Stimulated activated CD4-positive, alpha-beta T cell treated with anti-CD3 and anti-CD28 coated beads, Interleukin-15, amount 100 ng/mL, for 48 hours (primary cell): ENCODE measurements at places on chromosomes 11 and 22.

- DNase-seq: no peak
Measured at GRCh38 chr11:76327202-76327601, 53.7 kb downstream of the THAP12 start.

DNA sequence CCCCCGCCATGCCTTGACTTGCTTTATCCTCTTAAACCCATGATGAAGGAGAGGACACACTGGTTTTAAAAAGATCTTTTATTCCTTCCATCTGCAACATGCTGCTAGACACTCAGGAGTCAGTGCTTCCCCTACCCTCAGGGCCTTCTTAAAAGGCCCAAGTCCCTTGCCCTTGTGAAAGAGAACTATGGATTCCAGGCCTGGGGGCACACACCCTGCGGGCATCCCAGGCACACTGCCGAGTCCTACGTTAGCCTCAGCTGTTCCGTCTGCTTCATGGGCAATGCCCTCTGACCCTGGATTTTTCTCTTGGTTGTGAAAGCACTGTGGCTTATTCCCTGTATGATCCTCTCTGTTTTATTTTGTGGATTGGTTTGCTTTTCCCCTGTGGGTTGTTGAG is 35.1 kb upstream of the RAB1B start:
- DNase-seq: no peak

DNA sequence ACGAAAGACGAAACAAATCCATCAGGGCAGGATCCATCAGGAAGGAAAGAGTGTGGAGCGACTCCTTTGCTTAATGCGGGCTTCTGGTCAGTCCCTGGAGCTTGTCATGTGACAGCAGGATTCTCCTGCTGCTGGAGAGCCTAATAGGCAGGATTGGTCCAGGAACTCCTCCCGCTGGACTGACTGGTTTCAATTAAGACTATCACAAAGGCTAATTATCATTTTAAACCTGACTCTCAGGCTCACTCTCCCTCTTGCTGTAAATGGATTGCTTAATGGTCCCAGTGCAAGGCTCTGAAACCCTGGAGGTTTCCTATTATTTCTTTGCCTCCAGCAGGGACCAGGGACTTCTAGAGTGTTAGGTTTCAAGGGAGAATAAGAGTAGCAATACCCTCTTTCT is 493.8 kb downstream of the NTM start:
- DNase-seq: no peak

DNA sequence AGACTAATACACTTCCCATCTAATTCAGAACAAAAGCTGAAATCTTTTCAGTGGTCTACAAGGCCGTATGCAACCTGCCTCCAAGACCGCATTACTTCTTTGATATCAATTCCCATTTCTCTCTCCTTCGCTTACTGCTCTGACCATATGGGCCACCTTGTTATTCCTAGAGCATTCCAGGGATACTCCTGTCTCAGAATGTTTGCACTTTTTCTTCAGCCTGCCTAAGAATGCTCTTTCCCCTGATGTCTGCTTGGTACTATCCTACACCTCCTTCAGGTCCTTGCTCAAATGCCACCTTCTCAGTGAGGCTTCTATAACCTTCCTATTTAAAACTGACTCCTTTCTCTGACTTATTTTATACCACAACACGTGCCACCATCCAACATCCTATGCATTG is 71.2 kb downstream of the MAML2 start:
- no peak for DNase-seq

- no peak for DNase-seq
Measured at GRCh38 chr11:72737336-72737735, 14.9 kb downstream of the ARAP1 start.

DNA sequence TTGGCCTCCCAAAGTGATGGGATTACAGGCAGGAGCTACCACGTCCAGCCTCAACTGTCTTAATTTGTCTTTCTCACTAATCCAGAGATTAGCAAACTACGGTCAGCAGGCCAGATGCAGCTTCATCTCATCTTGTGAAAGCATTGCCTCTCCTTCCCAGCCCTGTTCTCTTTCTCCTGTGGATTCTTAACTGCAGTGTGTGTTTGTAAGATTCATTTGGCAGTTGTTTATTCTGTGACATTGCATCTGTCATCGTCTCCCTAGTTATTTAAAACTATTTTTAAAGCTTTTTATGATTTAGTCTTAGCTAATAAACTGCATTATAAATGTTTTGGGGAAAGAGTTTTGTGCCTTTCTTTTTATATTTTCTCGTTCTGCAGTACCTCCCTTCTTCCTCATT is 29.2 kb downstream of the RNF169 start:
- DNase-seq: no peak

DNA sequence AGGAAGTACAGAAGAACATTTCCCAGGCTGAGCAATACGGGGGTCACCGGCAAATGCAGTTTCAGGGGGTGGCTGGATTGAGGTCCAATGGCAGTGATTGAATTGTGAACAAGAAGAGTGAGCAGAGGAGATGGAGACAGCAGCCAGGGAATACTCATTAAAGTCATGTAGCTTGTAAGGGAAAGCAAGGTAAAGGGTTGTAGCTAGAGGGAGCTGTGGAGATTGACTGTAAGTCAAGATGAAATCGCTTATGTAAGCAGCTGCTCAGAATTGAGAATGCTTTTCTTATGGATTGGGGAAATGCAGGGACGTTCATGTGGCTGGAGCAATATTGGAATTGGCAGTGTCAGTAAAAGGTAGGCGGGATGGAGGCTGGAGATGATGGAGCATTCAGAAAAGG is 111.4 kb upstream of the TBCEL start:
- no peak for DNase-seq

GRCh38 chr11:82233201-82233600 is 500.5 kb downstream of the FAM181B start:
- no peak for DNase-seq

- no peak for DNase-seq
Measured at GRCh38 chr22:48414651-48415050, 1413.0 kb downstream of the BRD1 start.

DNA sequence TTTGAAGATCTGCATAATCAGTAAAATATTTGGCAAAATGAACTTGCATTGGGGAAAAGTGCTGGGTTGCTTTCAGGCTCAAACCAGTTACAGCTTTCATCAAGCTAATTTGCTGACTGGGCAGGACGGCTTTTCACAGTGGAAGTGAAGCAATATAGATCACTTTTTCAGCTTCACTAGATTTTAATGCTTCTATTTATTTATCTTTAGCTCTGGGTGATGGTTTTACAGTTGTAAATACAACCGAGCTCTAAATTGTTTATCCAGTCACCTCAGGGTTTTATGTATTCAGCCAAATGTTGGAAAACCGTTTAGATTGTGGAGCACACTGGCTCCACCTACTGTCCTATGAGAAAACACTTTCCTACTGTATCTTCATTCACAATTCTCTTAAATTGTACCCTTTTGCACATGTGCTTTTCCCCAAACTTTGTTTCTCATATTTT is 58.2 kb downstream of the ACER3 start:
- DNase-seq: no peak

DNA sequence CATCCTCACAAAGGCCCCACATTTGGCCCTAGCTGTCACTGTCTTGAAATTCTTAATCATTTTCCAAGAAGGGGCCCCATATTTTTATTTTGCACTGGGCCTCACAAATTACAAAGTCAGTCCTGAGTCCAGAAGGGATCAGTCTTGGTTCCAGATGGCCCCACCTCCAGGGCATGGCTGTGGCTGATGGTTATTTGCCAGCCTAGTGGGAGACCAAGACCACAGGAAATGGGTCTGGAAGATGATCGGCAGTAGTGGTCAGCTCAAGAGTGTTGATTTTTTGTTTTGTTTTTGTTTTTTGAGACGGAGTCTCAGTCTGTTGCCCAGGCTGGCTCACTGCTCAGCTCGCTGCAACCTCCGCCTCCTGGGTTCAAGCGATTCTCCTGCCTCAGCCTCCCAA is 47.1 kb upstream of the EMID1 start:
- no peak for DNase-seq
